Activated CD4-positive, alpha-beta T cell treated with anti-CD3 and anti-CD28 coated beads for 4 hours (primary cell): ENCODE measurements at places on chromosomes 12 and 14.

GRCh38 chr12:102526656-102527055 is 46.3 kb upstream of the IGF1 start:
- DNase-seq = no peak

DNA sequence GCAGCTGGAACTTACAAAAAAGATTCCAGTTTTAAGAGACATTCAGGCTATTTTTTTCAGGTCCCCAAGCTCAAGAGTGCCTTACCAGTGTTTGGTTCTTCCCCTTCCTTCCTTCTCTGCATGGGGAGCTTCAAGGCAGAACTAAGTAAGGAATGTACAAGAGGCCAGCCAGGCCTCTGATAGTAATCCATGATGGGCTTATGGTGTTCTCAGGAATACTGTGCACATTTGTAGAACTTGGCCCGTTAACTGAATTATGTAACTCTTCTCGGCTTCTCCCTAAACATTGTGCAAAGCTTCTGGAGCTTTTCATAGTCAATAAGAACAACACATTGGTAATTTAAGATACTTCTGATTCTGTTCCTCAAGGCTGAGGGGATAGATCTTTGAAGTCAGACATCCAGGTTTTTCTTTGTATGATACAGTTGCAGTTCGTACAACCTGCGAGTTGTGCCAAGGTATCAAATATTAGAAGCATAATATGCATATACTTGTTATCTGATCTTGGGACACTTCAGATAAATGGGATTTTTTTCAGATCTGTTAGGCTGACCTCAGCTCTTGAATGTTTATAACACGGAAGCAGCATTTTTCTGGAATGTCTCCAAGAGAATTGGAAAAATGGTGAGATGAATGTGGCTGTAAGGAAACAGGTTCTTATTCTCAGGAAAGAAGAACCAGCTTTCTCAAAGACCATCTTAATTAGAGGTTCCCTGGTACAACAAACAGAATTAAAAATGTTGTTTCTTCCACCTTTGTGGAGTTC is 148.6 kb downstream of the ANO4 start:
- no peak for DNase-seq

DNA sequence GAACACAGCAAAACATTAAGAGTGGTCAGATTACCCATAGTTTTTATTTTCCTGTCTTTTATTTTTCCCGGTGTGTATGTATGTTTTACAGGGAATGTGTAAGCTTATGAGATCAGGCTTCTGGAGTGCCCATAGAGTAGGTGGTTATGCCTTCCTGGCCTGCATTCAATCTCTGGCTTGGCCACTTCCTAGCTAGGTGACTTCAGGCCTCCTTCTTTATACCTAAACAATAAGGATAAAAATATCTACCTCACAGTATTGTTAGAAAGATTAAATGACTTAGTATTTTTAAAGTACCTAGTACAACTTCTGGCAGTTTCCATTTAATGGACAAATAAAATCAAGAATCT is 42.4 kb downstream of the ITPR2 start:
- no peak for DNase-seq

GRCh38 chr12:13362260-13362841 is 165.8 kb downstream of the EMP1 start:
- DNase-seq = peak; percentile 8

- DNase-seq = no peak
Measured at GRCh38 chr12:107586256-107586970, 99.2 kb upstream of the PWP1 start.

DNA sequence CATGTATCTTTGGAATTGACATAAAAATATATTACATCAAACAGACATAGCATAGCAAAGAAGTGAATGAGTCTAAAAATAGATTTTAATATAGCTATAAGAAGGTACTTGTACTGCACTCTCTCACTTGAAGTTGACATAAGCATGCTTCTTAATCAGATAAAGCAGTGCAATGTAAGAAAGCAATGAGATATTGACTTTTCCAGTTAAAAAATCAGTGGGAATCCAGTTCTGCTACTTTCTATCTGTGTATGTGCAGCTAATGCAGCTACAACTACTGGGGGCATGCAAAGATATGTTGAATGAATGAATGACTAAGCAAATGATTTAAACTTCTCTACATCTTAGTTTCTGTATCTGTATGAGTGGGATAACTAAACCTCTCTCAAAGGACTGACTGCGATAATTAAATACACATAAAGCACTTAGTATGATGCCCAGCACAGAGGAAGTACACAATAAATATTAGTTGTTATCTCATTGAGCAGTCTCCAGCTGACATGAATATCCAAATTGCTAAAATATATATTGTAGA is 10.3 kb downstream of the WASHC3 start:
- no peak for DNase-seq

- peak; percentile 15 for DNase-seq
Measured at GRCh38 chr12:51390891-51391282, 319 bp downstream of the GALNT6 start.

GRCh38 chr12:26029736-26030022 is 71.2 kb downstream of the RASSF8 start:
- DNase-seq = no peak

DNA sequence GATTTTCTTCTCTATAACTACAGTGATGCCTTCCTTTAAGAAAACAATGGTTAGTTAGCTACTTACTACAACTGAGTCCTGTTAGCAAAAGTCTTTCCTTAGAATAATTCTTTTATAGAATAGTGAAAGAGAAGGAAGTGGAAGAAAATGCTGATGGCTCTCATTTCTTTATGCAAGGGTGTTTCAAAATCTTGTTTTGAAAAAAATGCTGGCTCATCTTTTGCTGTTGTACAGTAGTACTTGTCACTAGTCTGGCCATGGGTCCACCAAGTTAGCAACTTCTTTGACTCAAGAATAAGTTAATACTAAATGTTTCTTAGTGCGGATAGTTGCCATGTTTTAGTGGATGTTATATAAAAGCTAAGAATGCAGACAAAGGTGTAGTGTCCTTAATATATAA is 225.4 kb downstream of the PTPRO start:
- no peak for DNase-seq

- DNase-seq = no peak
Measured at GRCh38 chr12:11764837-11765236, 115.4 kb downstream of the ETV6 start.

DNA sequence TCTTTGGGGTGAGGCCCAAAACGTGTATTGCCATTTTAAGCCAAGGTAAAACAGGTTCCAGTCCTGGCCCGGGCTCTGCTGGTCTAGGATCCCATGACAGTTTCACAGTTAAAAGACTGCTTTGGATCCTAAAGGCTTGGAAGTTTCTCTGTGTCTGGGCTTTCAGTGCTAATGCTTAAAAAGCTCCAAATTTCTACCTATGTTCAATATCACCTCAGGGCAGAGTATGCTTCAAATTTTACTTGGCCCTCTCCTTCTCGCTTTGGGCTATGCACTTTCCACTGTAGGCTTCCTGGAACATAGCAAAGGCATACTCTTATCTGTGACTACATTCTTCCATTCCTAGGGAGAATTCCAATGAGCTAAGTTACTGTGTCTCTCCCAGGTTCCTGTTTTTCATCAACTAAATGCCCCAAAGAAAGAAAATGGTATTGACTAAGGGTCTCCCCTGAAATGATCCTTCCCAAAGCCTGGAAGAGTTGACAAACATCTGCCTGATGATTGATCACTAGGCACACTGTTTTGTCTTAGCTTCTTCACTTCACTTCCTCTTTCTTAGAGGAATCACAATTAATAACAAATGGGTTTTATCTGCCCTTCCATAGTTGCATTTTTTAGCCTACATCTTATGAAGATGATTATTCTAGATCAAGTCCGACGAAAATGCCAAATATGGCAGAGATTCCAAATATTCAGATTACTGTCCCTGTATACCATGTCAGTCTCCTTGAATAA is 79.4 kb downstream of the TMTC2 start:
- DNase-seq = no peak

DNA sequence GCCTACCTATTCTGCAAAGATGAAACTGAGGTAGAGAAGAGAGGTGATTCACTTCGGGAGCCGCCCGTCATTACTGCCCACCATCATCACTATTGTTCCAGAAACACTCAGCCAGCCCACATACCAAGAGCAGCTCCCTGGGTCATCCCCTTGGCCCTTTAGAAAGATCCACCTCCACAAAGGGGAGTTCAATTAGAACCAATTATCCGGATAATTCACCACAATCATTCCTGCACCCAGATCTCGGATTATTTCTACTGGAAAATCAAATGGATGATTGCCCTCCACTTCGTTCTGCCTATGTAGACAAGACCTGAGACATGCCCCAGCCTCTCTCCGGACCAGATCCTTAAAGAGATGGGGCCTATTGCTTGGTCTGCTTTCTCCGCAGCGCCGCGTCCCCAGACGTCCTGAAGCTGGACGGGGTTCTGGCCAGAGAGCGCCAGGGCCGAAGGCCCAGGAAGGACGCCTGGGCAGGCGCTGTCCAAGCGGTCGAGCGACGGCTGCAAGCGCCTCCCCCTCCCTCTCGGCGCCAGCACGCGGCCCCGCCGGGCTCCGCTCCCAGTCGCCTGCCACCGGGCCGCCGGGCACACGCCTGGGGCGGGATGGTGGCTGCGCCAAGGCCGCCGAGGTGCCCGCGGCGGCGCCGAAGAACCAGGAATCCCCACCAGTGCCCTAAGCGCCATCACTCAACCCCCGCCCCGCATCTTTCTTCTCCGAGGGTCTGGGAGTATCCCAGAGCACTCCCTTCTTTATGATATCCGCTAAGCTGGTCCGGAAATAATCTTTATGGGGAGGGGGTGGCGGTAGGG is 1.3 kb upstream of the ASCL1 start:
- no peak for DNase-seq

- DNase-seq = no peak
Measured at GRCh38 chr12:129300011-129300410, 446.7 kb downstream of the GLT1D1 start.

- DNase-seq = no peak
Measured at GRCh38 chr12:570921-571794, 92.1 kb downstream of the NINJ2 start.

GRCh38 chr14:63692310-63693020 is 35.4 kb downstream of the SGPP1 start:
- no peak for DNase-seq

GRCh38 chr12:4250691-4251090 is 22.9 kb upstream of the CCND2 start:
- no peak for DNase-seq

DNA sequence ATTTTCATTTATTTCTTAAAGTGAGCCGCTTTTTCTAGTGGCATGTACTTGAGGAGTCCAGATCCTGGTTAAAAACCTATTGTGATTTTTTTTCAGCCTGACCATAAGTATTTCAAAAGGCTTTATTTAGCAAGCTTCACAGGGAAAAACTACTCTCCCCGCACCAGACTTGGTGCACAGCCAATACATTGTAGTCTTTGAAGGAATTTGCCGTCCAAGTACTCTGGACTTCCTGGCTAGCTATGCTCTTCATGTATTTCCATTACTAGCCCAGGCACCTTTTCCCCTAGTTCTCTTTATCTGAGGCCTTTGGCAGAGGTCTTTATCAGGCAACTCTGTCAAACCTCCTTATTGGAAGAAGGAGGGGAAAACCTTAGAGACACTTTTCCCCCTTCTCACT is 234.7 kb downstream of the CCDC91 start:
- DNase-seq = no peak

GRCh38 chr12:53695152-53696145 is 19.6 kb upstream of the ATP5MC2 start:
- peak; percentile 26 for DNase-seq

DNA sequence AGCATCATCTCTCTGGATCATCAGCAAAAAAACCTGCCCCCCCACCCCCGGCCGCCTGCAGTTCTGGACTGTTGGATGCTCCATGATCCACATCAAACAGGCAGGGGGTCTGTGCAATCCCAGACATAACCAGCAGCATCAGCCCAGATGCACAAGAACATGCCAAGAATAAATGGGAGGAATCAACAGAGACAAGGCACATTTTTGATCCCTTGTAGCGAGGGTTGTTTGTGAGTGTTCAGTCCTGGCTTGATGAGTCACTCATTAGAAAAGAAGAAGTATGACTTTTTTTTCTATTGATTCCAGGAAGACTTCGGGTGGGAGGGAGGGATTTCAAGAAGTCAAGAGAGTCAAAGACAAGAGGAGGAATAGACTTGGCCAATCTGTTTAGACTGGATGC is 244.2 kb downstream of the KSR2 start:
- no peak for DNase-seq

GRCh38 chr14:78228702-78229327 is 58.6 kb downstream of the NRXN3 start:
- no peak for DNase-seq

DNA sequence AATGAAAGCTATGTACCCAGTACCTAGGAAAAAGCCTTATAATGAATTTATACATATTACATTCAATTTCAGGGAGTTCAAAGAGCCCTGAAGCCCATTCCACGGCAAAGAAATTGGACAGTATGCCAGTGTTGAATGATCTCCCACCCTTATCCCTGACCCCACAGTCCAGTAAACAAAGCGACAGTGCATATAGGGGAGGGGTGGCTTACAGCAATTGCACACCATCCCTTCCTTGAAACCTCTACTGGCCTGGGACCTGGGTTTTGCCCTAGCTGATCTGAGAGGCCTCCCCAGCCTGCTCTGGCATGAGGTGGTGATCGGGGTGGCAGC is 17.3 kb upstream of the RND1 start:
- DNase-seq = no peak

DNA sequence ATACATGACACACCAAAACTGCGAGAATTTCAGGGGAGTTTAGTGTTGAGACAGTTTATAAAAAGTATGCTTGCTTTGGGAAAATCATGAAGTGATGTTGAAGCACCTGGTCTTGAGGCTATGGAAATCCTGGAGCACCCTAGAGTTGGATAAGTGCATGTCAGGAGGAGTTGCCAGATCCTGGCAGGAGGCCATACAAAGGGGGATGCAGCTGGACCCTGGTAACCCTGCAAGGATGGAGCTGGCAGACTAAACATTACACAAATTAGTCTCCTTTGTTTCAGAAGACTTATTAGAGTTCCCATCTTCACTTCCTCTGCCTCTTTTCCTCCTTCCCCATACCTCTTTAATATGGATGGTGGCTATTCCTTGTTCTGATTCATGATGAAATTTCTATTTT is 907.0 kb downstream of the BCL11B start:
- DNase-seq = no peak

GRCh38 chr12:103310546-103311270 is 185.1 kb downstream of the C12orf42 start:
- no peak for DNase-seq

DNA sequence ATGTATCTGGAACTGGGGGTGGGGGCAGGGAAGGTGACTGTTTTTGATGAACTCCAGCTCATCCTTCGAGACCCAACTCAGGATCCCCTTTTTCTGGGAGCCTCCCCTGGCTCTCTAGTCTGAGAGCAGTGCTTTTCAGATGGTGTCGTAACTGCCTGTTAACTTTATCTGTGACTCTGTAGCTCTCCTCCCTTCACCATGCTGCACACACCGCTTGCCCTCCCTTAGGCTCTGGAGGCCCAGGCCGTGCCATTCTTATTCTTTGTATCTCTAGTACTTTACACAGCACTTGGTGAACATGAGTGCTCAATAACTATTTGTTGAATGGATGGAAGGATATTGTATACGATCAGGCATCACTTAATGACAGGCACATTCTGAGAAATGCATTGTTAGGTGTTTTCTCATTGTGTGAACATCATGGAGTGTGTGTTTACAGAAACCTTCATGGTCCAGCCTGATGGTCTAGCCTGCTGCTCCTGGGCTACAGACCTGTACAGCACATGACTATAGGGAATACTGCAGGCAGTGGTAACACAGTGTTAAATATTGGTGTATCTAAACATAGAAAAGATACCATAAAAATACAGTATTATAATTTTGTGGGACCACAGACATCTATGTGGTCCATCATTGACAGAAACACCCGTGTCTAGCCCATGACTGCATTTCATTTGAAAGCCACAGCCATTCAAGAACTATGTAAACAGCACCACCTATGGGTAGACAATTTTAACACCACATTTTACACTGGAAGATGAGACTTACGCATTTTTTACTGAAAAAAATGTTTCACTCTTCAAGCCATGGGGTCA is 91.8 kb downstream of the EML1 start:
- peak; percentile 11 for DNase-seq
